ENCODE measurements at places on chromosomes 4 and X. TPM values are rescaled to one million over a fixed set of nuclear protein-coding genes. Genes with fewer than 3 reads are reported as not detected.

Gene TMEM154
- 1.6 TPM for total RNA-seq

Gene EREG
- 0.27 TPM for total RNA-seq

Gene ANKRD17
- 111 TPM for total RNA-seq

Gene MAP9
- total RNA-seq, result 33.0 TPM

Gene AASDH
- 35.7 TPM for total RNA-seq

Gene GABRE
- 89.1 TPM for total RNA-seq

Gene TACR3
- 6.3 TPM for total RNA-seq
